Thoracic aorta (tissue), 2 donors: ENCODE measurements at places on chromosomes 7 and 10.

DNA sequence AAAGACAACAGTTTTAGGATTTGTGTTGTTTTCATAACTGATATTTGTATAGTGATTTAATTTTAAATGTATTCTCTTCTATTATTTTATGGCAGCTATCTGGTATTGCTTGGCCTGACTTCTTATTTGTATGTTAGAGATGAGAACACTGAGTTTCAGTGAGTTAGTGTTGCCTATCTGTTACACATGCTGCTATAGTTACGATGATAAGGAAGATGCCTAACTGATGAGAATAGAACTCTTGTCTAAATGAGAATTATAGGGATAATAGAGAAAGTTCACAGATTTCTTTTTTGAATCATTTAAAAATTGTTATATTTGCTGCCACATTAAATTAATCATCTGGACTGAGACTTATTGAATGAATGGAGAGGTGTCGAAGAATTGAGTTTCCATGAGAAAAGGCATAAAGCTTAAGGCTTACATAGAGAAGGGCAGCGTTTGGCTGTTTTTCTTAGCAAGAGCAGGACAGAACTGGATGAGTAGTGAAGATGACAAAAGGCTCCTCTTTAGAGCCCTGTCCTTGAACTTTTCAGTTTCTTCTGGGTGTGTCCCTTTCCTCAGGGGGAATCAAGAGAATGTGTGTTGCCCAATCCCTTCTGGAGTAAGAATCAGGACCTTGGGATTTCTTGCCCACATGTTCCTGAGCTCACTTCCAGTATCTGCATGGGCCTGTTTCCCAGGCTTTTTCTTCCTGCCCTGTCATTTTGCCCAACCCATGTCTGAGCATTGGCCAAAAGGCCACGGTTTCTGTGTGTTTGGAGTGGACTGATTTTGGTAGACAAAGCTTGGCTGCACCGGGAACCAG is 195.6 kb upstream of the CSTF2T start:
- peak; percentile 41 for DNase-seq

- DNase-seq: no peak
These were observed 593.1 kb downstream of the SORCS1 start for GRCh38 chr10:106571192-106571946.

GRCh38 chr7:10940704-10941355 is 32.8 kb upstream of the PHF14 start:
- DNase-seq: no peak

DNA sequence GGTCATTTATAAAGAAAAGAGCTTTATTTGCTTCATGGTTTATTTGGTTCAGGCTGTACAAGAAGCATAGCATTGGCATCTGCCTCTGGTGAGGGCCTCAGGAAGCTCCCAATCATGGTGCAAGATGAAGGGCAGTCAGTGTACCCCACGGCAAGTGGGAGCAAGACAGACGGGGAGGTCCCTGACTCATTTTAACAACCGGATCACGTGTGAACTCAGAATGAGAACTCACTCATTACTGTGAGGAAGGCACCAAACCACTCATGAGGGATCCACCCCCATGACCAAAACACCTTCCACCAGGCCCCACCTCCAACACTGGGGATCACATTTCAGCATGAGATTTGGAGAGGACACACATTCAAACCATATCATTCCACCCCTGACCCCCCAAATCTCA is 15.7 kb upstream of the CRYGN start:
- DNase-seq: no peak

- no peak for DNase-seq
These were observed 6.8 kb downstream of the POLM start for GRCh38 chr7:44075296-44076075.
